GM12865 (cell line): ENCODE measurements at places on chromosomes 7 and 10.

GRCh38 chr10:8035641-8036470, 18.6 kb upstream of the GATA3 start:
- DNase-seq, result no peak

GRCh38 chr10:35191523-35191922, 64.9 kb downstream of the CREM start:
- no peak for DNase-seq

- DNase-seq, result no peak
These were observed 54.1 kb downstream of the NRAP start for GRCh38 chr10:113609704-113610108.

GRCh38 chr10:96830511-96831199, 1.4 kb upstream of the LCOR start:
- DNase-seq, result peak; percentile 92

GRCh38 chr7:148162808-148163207, 427.8 kb upstream of the C7orf33 start:
- no peak for DNase-seq

GRCh38 chr7:95476904-95477594, 8.7 kb upstream of the ASB4 start:
- peak; percentile 74 for DNase-seq

- DNase-seq, result no peak
These were observed 227.5 kb upstream of the NPVF start for GRCh38 chr7:25455683-25456251.

- no peak for DNase-seq
These were observed 77.7 kb downstream of the ITGB8 start for GRCh38 chr7:20408467-20408826.

- DNase-seq, result peak; percentile 13
These were observed 28.0 kb upstream of the PALS2 start for GRCh38 chr7:24545215-24545614.

DNA sequence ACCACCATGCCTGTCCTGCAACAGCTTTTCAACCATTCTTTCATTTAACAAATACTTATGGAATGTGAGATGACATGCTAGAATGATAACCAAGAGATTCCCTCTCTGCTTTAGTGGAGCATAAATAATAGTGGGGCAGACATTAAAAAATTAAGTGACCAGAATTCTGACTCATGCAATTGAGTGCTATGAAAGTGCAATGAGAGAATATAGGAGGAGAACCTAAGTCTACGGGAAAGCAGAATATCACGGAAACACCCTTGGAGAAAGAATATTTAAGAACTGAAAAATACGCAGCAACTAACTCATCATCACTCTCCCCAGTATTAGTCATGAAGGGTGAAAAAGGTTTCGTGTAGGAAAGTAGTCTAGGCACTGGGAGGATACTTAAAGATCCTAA, 7.1 kb downstream of the KIF5B start:
- no peak for DNase-seq

DNA sequence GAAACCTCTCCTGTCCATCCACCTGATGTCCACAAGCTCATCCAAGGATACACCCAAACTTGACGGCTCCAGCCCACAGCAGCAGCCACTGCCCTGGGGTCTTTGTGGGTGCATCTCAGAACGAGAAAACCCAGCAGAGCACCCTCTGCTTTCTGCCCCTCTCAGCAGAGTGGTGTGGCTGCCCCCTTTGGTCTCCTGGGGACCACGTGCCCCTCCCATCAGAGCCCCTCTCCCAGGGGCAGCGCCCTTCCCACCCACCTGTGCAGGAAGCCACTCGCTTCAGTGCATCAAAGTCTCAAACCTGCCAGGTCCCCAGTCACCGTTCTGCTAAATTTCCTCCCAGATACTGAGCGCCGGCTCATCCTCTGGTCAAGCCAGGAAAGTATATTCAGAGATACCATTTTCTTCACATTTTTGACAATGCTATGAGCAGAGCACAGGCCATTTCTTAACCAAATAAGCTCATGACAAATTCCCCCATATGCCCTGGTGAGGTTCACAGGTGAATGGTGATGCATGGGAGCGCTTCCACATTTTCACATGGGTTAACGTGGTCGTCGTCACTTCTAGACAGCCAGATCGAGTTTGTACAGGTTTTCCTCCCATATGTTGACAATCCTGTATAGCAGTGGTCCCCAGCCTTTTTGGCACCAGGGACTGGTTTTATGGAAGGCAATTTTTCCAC, 32.4 kb downstream of the CAMK2B start:
- DNase-seq, result no peak

DNA sequence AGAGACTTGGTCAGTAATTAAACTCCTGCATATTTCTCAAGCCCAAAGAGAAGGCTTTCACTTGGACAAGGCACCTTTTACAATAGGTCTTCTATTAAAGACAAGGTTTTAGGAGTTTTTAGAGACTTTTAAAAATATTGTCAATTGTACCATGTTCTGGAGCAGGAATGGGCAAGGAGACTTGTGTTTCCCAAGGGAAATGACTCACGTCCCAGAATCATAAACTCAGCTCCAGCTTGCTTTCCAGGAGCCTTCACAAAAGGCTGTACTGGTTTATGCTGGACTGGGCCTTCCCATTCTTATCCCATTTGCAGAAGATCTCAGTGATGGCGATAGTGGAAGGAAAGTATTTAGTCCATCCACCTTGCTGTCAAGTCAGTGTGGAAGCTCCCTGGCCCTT, 7.8 kb upstream of the GLI3 start:
- DNase-seq, result no peak

DNA sequence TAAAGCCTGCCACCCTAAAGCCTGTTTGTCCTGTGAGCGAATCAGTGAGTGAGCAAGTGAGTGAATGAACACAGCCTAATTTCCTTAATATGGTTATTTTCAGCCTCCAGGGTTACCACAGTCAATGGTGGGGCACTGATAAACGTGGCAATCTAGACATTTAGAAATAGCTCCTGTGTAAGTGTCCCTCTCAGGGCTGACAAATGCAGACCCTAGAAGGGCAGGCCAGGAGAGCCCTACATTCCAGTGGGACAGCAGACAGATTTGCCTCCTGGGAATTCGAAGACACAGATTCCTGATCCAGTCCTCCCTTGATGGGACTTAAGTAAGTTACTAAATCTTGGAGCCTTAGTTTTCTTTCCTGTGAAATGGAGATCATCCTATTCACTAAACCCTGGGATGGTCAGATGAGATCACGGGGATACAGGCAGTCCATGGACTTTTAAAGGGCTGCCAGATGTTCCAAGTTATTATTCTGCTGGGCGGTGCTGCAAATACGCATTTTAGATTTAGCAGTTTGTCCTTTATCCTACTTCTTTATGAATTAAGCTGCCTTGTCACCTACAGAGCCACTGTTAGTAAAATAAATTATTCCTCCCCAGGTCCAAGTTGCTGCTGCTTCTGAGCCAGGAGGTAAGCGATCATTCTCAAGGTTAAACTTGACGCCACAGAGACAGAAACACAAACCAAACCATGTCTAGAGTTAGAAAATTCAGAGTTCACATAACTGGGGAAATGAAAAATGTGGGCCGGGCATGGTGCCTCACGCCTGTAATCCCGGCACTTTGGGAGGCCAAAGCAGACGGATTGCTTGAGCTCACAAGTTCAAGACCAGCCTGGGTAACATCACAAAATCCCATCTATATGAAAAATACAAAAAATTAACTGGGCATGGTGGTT, 54.8 kb upstream of the TM9SF3 start:
- DNase-seq, result no peak

DNA sequence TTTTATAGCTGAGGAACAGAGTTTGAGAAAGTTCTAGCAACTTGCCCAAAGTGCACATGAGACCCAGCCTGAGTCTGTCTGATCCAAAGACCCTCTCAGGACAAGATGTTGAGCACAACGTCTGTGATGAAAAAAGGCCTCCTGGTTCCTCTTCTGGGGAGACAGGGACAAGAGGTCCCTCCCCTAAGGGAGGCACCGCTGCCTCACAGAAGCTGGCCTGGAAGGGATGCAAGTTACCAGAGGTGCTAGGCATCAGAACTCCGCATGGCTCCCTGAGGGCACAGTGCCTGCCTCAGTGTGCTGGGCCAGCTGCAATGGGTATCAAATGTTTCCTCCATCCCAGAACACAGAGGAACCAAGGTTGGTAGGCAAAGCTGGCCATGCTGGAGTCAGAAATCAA, 302.4 kb downstream of the GRID1 start:
- DNase-seq, result no peak

- no peak for DNase-seq
These were observed 45.5 kb upstream of the GPAM start for GRCh38 chr10:112229096-112229495.

DNA sequence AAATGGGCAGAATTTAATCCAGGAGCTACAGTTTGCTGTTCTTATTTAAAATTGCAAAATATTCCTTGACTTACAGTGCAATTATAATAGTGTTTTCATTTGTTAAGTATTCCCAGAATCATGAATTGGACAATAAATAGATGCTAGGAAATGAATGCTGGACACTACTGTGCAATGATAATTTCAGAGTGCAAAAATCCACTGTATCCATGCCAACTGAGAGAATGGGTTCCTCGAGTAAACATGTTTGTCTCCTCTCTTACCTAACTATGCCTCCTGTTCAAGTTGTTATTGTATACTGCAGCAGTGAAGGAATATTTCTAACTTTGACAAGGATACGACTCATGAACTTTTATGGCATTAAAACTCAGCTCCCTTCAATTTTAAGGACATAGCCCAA, 1396.3 kb downstream of the GATA3 start:
- DNase-seq, result no peak

- peak; percentile 14 for DNase-seq
These were observed 49.8 kb upstream of the AKR1E2 start for GRCh38 chr10:4776234-4776638.

DNA sequence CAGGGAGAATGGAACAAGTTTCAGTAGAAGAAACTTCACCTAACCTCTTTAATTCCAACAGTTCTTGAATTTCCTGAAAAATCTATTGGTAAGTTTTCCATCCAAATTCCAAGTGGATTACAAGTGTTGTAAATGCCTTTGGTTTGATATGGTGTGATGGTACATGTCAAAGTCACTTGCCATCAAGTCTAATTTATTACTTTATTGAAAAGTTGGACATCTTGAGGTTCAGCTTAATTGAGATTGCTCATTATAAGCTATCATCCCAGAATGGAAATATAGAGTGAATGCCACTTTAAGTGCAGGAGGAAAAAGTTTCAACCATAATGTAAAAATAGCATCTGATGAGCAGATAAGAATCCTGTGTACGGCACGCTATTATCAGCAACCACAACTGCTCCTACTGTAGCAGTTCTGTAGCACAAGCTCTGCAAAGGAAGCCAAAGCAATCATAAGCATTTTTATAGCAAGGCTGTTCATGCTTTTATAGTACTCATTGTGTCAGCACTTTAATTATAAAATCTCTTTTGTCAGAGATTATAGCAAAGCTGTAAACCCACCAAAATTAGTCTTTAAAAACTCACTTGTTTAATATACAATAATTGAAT, 991.8 kb upstream of the PHF14 start:
- DNase-seq, result no peak

- no peak for DNase-seq
These were observed 32.3 kb upstream of the TM9SF3 start for GRCh38 chr10:96619120-96619519.

DNA sequence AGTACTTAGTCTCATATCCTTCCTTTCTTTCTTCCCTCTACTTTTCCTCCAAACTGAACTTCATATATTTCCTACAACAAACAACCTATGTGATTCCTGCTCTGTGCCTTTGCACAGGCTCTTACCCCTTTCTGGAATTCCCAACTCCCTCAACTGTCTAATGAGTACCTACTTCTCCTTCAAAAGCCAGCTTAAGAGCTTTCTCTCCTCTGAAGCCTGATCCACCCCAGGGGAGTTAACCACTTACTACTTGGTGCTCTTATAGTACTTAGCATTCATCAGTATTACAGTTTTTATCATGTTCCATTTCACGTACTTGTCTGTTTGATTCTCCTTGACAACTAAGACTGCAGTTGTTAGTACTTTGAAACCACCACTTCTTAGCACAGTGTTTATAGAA, 246.1 kb downstream of the LRRTM3 start:
- DNase-seq, result no peak

DNA sequence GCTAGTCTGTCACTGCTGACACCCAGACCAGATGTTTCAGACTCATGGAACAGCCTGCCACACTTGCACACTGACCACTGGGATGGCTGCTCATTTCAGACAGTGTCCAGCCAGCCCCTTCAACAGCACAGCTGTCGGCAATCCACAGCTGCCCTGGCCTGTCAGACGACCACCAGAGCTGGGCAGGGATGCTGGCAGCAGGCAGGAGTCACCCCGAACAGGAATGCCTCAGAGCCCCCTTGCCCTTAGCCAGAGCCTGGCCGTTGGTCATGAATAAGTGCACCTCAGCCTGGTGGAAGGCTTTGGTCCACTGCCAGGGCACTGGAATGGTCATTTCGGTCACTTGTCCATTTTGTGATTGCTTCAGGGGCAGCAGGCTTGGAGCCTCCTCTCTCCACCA, 149.6 kb upstream of the TCERG1L start:
- no peak for DNase-seq

DNA sequence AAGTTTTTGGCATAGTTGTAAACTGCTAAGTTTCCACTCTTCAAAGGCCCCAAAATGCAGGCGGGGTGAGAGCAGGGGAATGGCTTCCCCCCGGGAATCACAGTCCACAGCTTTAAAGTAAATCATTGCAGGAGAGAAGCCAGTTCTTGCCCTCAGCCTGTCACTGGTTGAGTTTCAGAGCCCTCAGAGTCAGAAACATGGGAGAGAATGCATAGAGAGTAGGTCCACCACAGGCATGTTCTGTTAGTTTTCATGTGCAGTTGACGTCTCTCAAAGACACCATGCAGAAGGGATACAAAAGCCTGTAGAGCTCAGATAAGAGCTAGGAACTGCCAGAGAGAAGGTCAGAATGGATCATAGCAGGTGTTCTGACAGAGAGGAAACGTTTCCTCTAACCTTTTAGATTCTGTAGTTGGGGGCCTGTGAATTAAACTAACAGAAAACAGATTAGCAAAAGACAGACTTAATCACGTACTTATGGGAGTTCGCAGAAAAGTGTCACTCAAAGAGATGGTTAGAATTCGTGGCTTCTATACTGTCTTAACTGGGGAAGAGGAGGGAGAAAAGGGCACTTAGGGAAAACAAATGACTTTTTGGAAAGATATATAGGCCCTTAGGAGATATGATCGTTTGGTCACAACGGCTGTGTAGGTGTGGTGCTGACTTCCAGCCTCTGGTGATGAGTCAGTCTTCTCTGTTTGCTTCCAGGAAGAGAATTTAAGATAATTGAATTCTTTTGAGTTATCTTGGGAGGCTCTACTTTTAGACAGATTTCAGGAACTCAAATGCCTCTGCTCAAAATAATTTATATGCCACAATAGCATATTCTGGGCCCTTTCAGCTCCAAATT, 48.0 kb upstream of the MSRB2 start:
- DNase-seq, result no peak

DNA sequence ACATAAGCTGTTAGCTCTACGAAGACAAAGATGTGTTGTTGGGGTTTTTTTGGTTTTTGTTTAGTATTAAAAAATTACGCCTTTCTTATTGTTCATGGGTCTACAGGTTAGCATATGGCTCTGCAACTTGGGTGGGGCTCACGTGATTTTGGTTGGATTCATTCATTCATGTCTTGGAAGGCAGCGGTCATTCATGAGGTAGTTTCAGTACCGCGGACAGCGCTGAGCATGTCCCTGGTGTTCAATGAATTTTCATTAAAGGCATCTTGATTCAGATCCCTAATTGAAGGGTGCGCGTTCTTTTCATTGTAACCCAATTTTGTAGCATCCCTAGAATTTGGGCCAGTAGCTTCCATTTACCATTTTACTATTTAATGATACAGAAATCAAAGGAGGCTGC, 42.9 kb upstream of the TCERG1L start:
- no peak for DNase-seq
